DMS 273 treated with DMSO at 0.1 percent for 48 hours (cell line): ENCODE measurements at places on chromosomes 4 and X.

DNA sequence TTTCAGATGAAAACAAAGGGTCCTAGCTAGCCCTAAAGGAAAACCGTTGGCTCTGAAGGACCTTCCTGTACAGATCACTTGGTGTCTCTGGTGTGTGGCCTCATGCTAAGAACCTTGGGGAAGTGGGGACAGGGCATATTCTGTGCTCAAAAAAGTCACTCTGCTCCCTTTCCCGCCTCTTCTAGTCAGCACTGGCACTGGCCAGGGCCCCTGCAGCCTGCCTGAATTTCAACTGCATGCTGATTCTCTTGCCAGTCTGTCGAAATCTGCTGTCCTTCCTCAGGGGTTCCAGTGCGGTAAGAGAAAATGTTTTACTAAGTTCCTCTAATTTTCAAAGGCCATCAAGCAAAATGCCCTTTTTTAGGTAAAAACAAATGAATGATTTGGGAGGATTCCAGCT lies 3.4 kb downstream of the CYBB start:
- DNase-seq = no peak

DNA sequence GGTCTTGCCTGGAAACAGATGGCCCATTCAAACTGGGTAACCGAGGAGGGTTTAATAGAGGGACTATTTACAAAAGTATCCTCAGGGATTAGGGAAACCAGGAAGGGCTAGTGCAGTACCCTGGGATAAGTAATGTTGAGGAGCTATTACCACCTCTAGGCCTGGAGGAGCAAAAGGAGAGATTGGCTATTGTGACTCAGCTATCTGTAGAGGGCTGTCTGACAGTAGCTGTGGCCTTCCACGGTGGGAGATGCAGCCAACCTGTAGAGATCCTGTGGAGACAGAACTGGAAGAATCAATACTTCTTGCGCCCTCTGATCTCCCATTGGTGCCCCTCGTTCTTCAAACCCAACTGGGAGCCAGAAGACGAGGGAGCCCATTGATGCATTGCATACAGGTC lies 34.1 kb upstream of the RPS6KA3 start:
- DNase-seq = no peak

GRCh38 chrX:83511208-83511607 lies 3.1 kb downstream of the POU3F4 start:
- DNase-seq = no peak

DNA sequence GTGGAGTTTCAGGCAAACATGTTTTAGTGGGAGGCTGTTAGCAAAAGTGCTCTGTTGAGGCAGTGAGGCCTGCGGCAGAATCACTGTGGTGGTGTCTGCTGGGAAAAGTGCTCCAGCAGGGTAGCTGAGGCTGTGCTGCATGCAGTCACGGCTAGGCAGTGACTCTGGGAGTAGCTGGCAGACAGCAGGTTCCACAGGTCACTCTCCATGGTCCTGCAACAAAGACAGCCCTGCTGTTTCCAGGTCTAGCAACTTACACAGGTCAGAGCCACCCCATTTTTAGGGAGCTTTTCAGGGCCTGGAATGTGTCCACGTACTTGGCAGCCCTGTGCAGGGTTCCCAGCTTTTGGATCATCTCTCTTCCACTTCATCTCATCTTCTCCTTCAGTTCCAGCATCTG lies 184.3 kb downstream of the NAA11 start:
- DNase-seq = no peak

- DNase-seq = no peak
Observed at GRCh38 chr4:116015062-116015461, 901.6 kb upstream of the NDST4 start.

GRCh38 chr4:59222221-59222620 lies 1977.9 kb upstream of the ADGRL3 start:
- DNase-seq = no peak

GRCh38 chr4:134546279-134546678 lies 344.7 kb upstream of the PABPC4L start:
- no peak for DNase-seq

- DNase-seq = peak; percentile 89
Observed at GRCh38 chr4:26320538-26321372, at the start of gene RBPJ. RBPJ (plus strand) TSS chr4:26321014; CDS start chr4:26321029, 15 bp downstream.

DNA sequence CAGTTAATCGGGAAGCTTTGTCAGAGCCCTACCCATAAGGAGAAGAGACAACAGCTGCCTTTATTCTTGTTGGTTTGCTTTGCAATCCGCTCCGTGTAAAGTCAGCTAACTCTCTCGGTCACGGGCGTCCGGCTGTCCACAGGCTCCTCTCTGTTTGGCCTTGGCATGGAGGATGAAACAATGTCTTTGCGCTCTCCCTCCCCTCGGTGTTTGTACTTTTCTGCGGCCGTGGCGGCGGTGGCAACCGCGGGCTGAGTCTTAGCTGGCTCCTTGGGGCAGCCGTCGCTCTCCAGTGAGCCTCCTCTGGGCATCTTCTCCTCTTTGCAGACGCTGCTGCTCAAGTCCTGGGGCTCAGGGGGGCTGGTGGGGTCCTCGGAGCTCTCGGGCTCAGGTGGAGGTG lies 10.6 kb upstream of the IRAK1 start:
- no peak for DNase-seq
